ENCODE measurements at places on chromosomes 7 and 10.

DNA sequence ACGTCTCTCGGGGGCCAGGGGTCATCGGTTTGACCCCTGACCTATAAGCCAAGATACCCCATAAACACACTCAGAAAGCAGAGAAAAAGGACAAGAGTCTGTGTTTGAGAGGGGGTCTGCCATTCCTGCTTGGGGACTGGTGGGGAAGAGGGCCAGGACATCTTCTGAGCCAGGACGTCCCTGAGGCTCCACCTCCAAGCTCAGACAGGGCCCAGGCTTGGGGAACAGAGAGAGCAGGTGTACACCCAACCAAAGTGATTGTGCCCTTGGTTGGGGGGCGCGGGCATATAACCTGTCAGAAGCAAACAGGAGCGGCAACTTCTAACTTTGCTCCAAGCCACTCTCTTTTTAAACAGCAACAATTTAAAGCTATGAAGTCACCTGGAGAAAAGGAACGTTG is 33.9 kb upstream of the PPIF start:
- no peak for DNase-seq

DNA sequence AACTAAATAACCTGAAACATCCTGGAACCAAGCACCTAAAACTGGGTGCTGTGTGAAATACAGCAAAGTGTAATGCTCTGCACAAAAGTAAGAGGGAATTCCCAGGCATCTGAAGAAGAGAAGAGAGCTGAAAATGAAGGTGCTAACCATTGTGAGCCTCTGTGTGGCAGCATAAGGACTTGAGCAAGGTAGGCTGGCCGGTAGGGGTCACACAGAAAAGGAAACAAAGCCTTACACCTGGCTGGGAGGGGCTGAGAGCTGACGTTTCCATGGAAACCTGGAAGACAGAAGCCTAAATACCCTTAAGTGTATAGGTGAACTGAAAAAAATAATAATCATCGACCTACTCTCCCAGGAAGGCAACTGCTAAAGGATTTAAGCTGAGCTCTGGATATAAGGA is 48.6 kb downstream of the CUL1 start:
- no peak for DNase-seq

- DNase-seq = no peak
Observed at GRCh38 chr7:156152390-156152789, 340.1 kb upstream of the SHH start.

DNA sequence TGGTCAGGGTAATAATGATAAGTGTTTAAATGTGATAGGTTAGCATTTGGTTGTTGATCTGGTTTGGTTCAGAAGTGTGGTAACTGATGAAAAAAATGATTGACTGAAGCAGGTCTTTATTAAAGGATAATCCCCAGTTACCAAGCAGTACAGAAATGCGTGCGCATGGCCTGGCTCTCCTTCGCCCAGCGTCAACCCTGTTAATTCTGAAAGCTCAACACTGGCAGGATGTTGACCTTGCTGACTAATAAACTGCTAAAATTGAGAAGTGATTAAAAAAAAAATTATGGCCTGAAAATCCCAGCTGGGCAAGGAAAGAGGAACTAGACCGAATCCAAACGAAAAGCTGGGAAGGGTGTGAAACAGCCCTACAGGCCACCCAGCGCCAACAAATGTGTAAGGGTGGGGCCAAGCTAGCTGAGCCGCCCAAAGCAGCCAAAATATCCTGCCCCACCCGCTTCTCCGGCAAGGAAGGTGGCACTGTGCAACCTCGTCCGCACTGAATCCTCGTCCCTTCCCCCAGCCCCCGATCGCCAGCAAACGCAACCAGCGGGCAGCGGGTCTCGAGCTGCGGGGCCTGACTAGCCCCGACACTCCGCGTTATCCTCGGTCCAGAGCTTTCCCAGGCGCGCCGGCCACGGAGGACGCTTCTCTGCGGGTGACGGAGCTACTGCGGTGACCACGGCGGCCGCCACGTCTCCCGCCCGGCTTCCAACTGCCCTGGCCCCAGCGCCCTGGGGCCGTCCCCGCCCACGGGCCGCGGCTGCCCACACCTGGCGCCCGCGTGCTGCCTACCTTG is 561 bp downstream of the SHTN1 start:
- DNase-seq = peak; percentile 35

GRCh38 chr10:115931309-115931708 is 341.7 kb downstream of the GFRA1 start:
- DNase-seq = no peak

DNA sequence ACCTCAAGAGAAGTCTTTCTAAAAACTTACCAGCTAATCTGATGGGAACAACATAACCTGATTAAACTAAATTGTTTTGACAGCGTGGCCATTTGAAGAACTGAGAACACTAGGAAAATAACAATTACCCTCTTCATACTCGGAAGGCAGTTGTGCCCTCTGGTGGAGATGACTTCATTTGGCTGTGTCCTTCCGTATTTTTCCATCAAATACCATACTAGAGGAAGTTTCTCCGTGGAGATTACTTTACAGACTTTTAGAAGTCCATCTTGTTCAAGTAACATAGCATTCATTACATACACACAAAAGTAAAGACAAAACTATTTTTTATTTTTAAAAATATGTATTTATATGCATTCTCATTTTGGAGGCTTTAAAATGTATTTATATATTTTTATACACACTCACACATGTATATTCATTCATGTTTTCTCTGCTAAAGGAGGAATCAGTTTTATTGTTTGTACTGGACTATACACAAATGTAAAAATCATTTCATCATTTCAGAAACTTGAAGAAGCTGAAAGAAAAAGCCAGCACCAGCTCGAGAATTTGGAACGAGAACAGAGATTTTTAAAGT is 25.2 kb downstream of the SMNDC1 start:
- DNase-seq = no peak

DNA sequence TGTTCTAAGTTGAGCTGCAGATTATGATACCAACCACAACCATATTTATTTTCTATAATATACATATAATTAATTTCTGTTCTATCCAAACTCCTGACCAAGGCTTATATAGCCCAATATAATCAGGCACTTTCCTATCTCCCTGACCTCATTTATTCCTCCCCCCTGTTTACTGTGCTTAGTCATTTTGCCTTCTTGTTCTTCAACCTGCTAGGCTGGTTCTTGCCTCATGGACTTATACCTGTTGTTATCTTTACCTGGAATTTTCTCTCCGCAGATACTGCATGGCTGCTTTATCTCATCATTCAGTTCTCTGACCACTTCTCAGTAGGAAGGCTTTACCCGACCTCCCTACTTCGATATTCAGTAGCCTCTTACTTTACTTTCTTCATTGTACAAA is 24.9 kb upstream of the FAM3C start:
- no peak for DNase-seq

GRCh38 chr7:159019111-159019510 is 125.6 kb downstream of the VIPR2 start:
- peak; percentile 49 for DNase-seq

GRCh38 chr7:136114966-136115762 is 138.0 kb upstream of the MTPN start:
- no peak for DNase-seq

DNA sequence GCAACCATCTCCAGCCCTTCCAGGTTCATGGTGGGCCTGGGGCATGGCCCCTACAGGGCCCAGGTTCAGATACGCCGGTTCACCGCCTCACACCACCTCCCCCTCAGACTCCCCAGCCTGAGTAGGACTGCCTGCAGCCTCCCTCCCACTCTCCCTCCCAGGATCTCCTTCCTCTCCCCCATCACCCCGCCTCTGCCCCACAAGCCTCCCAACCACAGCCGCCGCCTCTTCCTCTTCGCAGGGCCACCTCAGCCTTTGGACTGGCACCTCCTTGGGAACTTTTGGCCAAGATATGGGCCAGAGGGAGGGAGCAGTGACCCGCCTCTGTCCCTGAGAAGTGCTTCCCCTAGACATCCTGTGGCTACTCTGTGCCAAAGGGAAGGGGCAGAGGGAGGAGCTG is 9.3 kb downstream of the KCNIP2 start:
- no peak for DNase-seq

DNA sequence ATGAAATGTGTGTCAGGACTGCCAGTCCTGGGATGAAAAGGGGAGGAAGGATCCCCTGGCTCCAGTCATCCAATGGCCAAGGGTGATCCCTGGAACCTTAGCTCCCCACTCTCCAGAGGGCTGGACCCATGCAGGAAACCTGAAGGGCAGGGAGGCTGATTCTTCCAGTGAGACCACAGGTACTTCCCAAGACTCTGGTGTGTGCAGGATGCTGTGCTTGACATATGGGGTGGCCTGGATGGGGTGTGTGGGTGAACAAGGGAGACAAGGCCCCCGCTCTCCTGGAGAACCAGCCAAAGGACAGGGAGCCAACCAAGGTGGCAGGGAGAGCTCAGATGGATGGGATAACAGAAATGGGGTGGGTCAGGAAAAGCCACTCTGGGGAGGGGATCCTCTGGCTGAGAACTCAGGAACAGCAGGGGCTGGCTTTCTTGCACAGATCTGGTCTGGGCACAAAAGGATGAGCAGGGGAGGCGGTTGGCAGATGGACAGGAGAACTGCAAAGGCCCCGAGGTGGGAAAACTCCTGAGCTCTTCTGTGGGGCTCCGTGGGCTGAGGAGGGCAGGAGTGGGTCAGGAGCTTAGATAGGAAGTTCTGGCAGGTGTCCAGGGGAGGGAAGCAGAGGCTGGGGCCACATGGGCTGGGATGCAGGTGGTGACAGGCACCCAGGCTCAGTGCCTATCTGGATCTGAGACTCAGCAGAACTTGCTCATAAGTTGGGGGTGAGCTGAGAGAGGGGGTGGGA is 100.6 kb downstream of the ARHGAP22 start:
- no peak for DNase-seq

DNA sequence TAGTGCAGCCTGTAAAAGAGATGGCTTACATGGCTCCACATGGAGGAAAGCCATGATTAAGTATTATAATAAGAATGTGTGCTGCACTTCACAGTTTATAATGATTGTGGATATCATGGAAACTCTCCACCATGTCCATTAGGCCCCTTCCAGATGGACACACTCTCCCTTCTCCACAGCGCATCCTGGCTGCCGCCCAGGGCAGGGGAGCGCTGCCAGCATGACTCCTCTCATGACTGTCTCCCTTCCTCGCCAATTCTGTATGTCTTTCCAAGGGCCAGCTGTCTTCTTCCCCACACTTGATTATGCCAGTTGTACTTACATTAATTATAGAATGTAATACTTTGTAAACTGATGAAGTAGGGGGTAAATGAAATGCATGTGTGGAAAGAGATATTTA is 259.3 kb upstream of the TMEM72 start:
- no peak for DNase-seq

Measured in NCI-H345 (cell line).